ENCODE measurements at places on chromosomes 1 and 21. TPM values are rescaled to one million over a fixed set of nuclear protein-coding genes. Genes with fewer than 3 reads are reported as not detected.
A peak's percentile ranks its signal among the peaks of the same experiment; 100 is the strongest.

Gene CLCNKB
- polyA plus RNA-seq: 0.11 TPM

GRCh38 chr1:87929906-87930305 lies 601.2 kb downstream of the LMO4 start:
- DNase-seq: no peak

DNA sequence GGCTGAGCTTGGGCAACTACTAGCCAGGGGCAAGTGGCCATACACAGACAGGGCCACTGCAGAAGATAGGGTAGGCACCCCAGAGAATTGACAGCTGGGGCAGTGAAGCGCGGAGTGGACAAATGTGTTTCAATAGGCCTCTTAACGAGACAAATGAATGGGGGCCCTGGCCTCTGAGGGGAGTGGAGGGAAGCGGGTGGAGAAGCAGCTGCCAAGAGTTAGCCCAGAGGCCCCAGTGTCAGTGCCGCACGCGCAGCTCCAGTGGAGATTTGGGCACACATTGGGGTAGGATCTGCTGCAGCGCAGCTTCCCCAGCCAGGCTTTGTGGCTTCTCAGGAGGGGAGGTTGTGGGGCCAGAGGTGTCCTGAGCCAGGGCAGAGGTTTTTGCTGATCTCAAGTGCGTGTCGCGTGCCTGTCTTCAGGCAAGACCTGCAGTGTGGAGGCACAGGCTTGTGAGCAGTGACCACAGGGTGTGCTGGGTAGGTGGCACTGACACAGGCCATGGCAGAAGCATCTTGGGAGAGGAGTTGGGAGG lies 16.9 kb downstream of the PTPRF start:
- DNase-seq: no peak

DNA sequence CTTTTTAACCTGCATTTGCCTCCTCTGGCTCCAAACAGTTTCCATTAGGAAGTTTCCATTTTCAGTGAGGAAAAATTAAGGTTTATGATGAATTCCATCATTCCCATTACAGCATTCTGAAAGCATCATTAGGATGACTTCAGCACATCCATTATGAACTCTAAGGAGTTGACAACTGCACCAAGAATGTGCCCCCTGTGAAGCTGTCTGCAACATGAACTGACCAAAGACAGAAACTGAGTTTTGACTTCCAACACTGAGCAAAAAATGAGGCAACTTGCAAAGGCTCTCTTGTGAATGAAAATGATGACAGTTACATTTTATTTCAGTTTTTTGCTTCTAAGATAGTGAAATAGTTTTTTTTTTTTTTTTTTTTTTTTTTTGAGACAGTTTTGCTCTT lies 18.3 kb upstream of the KCNE1 start:
- peak; percentile 51 for DNase-seq

Gene SIPA1L2
- polyA plus RNA-seq: 23.3 TPM

Gene WNT9A
- polyA plus RNA-seq: 9.0 TPM

DNA sequence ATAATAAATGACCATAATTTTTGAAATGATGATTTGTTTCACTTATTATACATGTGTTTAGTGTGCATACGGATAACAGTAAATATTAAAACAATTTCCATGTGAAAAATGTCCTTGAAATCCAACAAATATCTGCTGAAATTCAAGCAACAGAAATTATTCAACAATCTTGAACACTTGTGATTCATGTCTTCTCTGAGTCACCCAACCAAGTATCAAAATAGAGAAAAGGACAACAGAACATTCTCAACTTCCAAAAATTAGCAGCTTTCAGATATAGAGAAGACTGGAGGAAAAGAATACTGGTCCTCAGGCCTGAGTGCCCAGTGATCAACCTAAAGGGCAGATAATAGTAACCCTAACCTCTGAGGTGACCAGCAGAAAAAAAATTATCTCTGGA lies 90.8 kb downstream of the VAV3 start:
- no peak for DNase-seq

Gene FALEC
- polyA plus RNA-seq: 0.64 TPM

- no peak for DNase-seq
Observed at GRCh38 chr1:38201431-38201830, 154.8 kb upstream of the POU3F1 start.

Gene F13B
- not detected for polyA plus RNA-seq

- no peak for DNase-seq
Observed at GRCh38 chr1:238341395-238341794, 450.7 kb upstream of the ZP4 start.

Gene REN
- polyA plus RNA-seq: not detected

GRCh38 chr1:101282314-101283038 lies 45.7 kb downstream of the S1PR1 start:
- no peak for DNase-seq

DNA sequence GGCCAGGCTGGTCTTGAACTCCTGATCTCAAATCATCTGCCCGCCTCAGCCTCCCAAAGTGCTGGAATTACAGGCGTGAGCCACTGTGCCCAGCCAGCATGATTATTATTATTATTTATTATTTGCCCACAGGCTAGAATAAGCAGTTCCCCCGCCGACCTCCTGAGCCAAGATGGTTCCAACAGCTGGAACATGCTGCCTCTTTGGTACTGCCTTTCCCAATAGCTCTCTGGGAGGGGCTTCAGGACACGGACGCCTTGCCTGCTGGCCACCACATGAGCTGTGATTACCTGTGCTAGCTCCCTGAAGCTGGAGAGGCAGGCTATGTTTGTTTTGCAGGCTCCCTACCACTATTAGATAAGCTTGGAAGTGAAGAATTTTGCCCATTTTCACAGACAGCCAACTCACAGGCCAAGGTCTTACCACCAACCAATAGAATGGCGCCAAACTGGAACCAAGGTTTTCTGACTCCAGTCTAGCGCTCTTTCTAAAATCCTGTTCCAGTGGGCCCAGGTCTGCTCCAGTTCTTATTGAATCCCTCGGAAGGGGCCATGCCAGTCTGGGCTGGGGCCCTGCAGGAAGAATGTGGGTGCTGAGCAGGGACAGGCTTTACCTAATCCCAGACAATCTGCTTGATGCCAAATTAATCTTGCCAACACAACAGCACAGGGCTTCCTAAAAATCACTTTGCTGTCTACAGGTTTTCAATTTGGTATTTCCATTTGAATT lies 2.1 kb upstream of the GPR61 start:
- no peak for DNase-seq

- DNase-seq: peak; percentile 15
Observed at GRCh38 chr1:236280438-236281197, 1.1 kb downstream of the ERO1B start.

Gene TFF1
- polyA plus RNA-seq: not detected

Gene IQGAP3
- polyA plus RNA-seq: 5.7 TPM

Gene SPTA1
- 3.2 TPM for polyA plus RNA-seq

Gene KCNE1
- polyA plus RNA-seq: 0.84 TPM

Gene NUP210L
- polyA plus RNA-seq: not detected

DNA sequence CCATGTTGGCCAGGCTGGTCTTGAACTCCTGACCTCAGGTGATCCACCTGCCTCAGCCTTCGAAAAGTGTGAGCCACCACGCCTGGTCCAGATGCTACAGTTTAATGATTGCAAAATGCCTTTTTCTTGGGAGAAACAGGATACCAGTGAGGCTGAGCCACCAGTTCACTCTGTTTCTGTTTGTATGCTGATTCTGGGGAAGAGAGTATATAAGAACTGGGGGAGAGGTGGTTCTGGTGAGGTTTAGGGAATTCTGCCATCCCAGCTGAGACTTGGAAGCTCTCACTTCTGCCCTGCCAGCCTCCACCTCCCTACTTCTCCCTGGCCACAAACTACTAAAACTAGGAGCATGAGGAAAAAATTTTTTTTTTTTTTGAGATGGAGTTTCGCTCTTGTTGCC lies 8.1 kb upstream of the PMF1 start:
- no peak for DNase-seq

GRCh38 chr1:39047374-39048229 lies 21.5 kb downstream of the NDUFS5 start:
- peak; percentile 46 for DNase-seq

DNA sequence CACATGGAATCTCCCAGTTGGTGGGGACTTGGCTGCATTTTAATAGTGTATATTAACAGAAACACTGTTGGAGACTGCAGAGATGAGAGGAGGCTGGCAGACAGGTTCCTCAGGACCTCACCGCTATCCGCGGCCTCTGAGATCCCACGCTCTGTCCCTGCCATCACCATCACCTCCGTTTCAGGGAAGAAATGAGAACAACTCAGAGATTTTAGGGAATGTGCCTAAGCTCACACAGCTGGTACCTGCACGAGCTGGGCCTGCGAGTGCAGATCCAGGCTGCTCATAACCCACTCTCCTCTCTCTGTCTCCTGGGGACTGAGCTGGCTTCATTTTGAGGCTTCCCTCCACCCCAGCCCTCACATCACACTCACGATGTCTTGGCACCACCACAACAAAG lies 62.0 kb downstream of the UMODL1 start:
- no peak for DNase-seq

DNA sequence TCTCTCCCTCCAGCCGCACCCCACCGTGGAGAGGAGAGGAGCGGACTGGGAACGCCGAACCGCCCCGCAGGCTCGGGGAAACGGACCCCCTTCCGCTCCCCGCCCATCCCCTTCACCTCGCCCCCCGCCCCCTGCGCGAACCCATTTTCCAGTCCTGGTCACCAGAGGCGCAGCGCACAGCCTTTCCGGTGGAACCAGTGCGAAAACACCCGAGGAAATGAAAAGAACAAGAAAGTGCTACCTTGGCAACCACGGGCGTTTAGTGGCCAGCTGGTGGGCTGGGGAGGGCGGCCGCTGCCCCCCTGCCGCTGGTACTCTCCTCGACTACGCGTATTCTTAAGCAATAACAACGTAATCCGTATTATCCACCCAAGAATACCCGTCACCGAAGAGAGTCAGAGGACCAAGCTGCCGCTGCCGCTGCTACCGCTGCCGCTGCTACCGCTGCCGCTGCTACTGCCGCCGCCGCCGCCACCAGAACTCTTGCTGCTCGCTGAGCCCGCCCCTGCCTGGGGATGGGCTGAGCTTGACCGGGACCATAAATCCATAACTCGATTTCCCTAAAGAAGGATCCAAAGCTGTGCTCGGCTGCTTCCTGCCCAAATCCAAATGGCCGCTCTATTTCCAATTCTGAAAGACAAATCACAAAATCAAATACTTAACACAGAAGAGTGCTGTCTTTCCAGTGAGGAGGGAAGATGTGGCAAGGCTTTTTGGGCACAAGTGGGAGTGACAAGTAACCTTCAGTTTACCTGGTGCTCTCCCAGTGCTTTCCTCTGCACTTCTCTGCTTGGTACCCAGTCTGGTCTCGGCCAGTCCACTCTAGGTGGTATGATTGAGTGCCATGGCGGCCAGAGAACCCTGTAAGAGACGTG lies 125.2 kb upstream of the DPYD start:
- peak; percentile 27 for DNase-seq

DNA sequence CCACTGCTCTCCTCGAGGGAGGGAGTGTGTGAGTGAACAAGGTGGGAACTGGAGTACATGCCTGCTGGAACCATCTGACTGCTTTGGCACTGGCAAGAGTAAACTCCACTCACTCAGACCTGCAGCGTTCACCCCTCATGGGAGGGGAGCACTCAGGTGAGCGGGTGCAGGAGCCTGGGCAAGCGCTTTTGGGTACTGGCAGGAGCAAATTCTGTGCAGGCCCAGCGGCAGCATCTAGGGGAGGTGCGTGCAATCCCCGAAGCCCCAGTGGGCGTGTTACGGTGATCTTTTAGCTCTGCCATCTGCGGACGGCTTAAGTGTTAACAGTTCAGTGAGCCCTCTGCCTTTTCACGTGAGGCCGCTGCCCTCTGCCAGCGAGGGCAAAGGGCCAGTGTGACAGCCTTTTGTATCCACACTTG lies 127.4 kb downstream of the PATJ start:
- no peak for DNase-seq

Gene PERM1
- polyA plus RNA-seq: 1.9 TPM

DNA sequence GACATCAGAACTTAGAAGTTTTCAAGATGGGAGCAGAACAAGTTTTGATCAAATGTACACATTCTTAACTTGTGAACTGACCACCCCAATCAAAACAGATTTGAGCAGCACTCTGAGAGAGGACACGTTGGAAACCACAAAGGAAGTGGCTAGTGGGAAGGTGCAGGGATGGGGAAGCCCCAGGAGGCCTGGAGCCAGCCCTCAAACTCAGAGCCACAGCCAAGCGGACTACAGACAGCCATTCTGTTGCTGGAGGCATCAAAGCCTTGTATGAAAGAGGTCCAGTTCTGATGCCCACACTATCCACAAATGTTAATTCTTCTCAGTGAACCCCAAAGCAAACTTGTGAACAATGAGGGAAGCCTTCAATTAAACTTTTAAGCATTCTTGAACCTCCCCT lies 143.6 kb upstream of the RAB4A start:
- no peak for DNase-seq

- no peak for DNase-seq
Observed at GRCh38 chr21:18089786-18090185, 154.8 kb upstream of the CHODL start.

DNA sequence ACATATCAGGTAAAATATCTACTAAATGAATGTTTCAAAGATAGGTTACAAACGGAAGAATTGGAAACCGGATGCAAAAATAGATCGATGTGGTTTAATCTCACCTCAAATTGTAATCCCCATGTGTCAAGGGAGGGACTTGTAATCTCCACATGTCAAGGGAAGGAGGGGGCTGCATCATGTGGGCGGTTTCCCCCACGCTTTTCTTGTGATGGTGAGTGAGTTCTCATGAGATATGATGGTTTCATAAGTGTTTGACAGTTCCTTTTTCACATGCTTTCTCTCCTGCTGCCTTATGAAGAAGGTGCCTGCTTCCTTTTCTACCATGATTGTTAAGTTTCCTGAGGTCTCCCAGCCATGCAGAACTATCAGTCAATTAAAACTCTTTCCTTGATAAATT lies 408.7 kb upstream of the TMPRSS15 start:
- no peak for DNase-seq

DNA sequence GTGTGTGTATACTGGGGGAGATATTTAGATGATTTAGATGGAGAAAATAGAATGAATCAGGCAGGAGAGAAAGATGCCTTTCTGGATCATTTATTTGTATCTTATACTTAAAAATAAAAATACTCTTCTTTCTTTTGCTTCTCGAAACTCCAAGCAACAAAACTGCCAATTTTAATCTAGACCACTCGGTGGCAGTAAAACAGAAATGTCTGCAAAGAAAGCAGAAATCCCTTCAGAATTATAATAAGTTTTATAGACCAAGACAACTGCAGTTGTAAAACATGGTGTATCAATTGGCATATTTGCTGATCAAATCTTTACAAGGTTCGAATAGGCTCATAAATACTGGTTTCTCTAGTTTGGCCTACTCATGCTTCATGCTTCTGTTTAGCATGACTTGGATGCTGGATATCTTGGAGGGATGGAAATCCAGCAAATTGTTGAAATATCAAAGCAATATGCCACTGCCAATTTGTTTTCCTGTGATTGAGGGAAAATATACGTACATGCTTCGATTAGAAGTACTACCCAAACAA lies 15.1 kb upstream of the C1orf87 start:
- peak; percentile 46 for DNase-seq

Gene IRF6
- 0.66 TPM for polyA plus RNA-seq
